Upper lobe of left lung (tissue), 6 donors: ENCODE measurements at places on chromosomes 4 and X. TPM values are rescaled to one million over a fixed set of nuclear protein-coding genes. Genes with fewer than 3 reads are reported as not detected.

GRCh38 chrX:153625271-153626024 is 21.6 kb upstream of the DUSP9 start:
- H3K27me3 ChIP-seq: no peaks in the 10 kb centered on the region
- no peak overlapping the region for H3K27ac ChIP-seq
- no peaks in the 10 kb centered on the region for H3K36me3 ChIP-seq
- no peak overlapping the region for H3K4me3 ChIP-seq
- H3K4me1 ChIP-seq: no peaks in the 10 kb centered on the region

Gene TLL1
- 3.9 TPM for total RNA-seq

Gene NAP1L2
- total RNA-seq: 1.3 TPM

Gene XAGE2
- total RNA-seq: 2.7 TPM

DNA sequence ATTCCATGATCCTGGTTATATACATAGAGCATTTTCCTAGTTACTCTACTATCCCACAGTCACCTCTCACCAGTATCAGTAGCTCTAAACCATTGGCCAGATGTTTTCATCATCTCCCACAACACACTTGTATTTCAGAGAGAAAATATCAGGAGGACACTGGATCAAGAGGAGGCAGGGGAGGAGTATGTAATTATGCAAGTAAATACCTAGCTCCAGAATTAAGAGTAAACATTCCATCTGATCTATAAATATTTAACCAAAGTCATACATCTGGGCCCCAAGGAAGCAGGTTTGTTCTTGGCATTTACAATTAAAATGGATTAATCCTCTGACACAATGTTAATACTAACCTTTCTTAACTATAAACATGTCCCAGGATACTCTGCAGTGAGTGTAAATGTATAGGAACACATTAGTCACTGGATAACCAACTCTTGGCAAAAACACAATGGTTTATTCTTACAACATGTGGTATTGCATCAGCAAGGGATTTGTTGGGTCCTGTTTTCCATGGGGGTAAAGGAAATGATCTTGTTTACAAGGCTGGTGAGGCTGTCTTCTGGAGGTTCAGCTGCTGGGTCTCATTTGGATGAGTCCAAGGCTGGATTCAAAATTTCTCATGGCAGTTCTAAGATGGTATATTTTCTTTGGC is 170.1 kb downstream of the ATG4A start:
- no peaks in the 10 kb centered on the region for H3K36me3 ChIP-seq
- H3K4me3 ChIP-seq: no peak overlapping the region
- no peak for DNase-seq
- no peak overlapping the region for H3K27ac ChIP-seq
- H3K4me1 ChIP-seq: no peaks in the 10 kb centered on the region

DNA sequence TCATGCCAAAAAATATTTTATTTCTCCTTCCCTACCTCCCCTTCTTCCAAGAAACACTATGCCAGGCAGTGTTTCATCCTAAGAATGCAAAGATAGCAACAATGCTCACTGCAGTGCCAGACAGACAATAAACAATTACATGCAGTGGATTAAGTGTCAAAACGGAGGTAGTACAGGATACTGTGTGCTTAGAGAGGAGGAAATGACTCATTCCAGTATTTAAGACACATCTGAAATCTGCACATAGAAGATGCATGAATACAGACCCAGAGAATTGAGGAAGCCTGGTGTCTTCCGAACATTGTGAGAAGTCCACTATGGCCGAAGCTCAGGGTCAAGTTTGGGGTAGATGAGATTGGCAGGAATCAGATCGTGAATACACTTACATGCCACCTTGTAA is 326.4 kb downstream of the PPP3CA start:
- no peak for DNase-seq
- H3K36me3 ChIP-seq: no peaks in the 10 kb centered on the region
- H3K4me3 ChIP-seq: no peak overlapping the region
- no peak overlapping the region for H3K27ac ChIP-seq
- H3K4me1 ChIP-seq: peaks cover 12% of the 10 kb centered on the region
- no peaks in the 10 kb centered on the region for H3K27me3 ChIP-seq

GRCh38 chr4:47640911-47641310 is 155.8 kb downstream of the ATP10D start:
- no peak overlapping the region for H3K27ac ChIP-seq
- no peak overlapping the region for H3K4me3 ChIP-seq
- no peaks in the 10 kb centered on the region for H3K4me1 ChIP-seq
- H3K36me3 ChIP-seq: no peaks in the 10 kb centered on the region
- no peak for DNase-seq

- no peaks in the 10 kb centered on the region for H3K27me3 ChIP-seq
- no peaks in the 10 kb centered on the region for H3K4me1 ChIP-seq
- no peak overlapping the region for H3K4me3 ChIP-seq
Observed at GRCh38 chrX:132612821-132613564, 124.2 kb upstream of the MBNL3 start.

Gene NWD2
- total RNA-seq: not detected

DNA sequence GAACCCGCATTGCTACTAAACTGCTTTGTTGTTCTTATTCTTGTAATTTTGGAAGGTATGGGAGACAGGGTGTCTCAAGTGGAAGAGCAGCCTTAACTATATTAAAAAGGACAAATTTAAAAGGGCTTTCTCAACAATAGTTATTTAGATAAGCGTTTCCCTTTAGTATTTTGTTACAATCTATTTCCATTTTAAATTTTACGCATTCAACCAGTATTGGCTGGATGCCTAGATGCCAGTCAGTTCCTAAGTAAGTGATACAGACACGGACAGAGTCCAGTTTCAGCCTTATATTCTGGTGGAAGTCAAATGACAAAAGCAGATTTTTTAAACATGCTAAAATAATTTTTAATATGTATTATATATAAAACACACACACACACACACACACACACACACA is 28.3 kb downstream of the FAT1 start:
- no peaks in the 10 kb centered on the region for H3K36me3 ChIP-seq
- H3K27me3 ChIP-seq: no peaks in the 10 kb centered on the region
- DNase-seq: no peak
- H3K4me1 ChIP-seq: peaks cover 6% of the 10 kb centered on the region

DNA sequence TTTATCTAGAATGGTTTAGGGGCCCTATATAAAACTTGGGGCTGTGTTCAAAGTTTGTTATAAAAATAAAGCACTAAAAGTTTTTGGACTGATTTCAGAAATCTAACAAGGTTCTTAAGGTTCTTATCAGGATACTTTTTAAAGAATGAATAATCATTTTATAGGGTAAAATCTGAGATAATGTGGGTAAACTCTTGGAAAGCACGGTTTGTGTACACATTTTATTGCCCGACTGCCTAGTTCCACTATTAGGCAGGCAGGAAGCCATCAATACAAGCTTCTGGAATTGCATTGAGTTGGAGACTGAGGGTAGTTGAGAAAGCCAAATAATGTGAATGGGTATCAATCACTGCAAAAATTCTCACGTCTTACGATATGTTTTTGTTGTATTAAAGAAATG is 331.0 kb upstream of the PITX2 start:
- no peak overlapping the region for H3K27ac ChIP-seq
- no peaks in the 10 kb centered on the region for H3K4me1 ChIP-seq
- H3K27me3 ChIP-seq: no peaks in the 10 kb centered on the region
- H3K4me3 ChIP-seq: no peak overlapping the region
- DNase-seq: no peak

Gene IL13RA2
- not detected for total RNA-seq

GRCh38 chr4:77332696-77333270 is 175.8 kb downstream of the CCNG2 start:
- H3K4me1 ChIP-seq: no peaks in the 10 kb centered on the region
- no peaks in the 10 kb centered on the region for H3K27me3 ChIP-seq
- no peaks in the 10 kb centered on the region for H3K36me3 ChIP-seq
- H3K27ac ChIP-seq: no peak overlapping the region

GRCh38 chr4:181757910-181758660 is 485.1 kb upstream of the TENM3 start:
- H3K36me3 ChIP-seq: no peaks in the 10 kb centered on the region
- DNase-seq: no peak
- no peaks in the 10 kb centered on the region for H3K27me3 ChIP-seq
- no peak overlapping the region for H3K4me3 ChIP-seq
- H3K4me1 ChIP-seq: no peaks in the 10 kb centered on the region

- H3K4me1 ChIP-seq: peaks cover 5% of the 10 kb centered on the region
- H3K4me3 ChIP-seq: no peak overlapping the region
- DNase-seq: no peak
- no peak overlapping the region for H3K27ac ChIP-seq
Observed at GRCh38 chr4:113692809-113693411, 68.6 kb downstream of the CAMK2D start.

Gene GALNTL6
- total RNA-seq: not detected

DNA sequence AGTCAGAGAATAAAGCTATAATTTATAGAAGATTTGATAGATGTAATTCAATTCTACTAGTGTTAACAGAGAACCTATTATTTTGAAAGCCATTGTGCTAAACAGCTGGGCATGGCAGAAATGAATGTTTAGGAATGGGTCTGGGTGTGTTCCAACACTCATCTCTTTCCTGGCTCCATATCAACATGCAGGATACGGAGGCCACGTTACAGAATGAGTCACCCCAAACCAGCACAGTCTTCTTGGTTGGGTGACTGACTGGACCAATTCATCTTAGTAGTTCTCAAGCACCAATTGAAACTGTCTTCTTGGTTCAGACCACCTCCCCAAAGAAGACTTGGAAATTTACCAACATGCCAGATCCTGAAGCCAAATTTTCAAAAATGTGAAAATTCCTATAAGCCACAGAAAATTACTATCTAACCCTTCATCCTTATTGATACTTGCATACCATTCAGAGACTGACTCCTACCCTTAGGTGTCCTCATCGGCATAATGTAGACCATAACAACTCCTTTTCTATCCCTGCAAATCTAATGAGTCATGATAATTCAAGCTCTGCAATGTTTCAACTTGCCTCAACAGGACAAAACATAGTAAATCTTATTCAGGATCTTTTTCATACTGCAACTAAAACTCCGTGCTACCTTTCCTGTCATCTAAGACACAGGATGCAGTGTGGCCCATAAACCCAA is 52.0 kb upstream of the ATOH1 start:
- H3K27ac ChIP-seq: no peak overlapping the region
- no peaks in the 10 kb centered on the region for H3K27me3 ChIP-seq
- no peak overlapping the region for H3K4me3 ChIP-seq
- no peaks in the 10 kb centered on the region for H3K36me3 ChIP-seq
- DNase-seq: no peak

DNA sequence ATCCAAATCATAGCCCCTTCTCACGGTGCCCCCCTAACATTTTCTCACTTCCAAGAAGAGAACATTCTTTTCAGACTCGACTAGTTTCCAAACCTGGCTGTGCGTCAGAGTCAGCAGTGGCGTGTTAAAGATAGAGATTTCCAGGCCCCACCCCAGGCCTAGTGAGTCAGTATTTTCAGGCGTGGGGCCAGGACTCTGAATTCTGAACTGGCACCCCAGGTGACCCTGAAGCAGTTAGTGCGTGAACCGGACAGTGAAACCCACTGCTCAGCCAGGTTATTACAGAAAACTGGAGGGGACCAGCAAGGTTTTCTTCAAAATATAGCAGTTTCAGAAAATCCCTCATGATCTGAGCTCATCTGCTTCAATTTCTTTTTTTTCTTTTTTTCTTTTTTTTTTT is 35.0 kb upstream of the BCOR start:
- no peaks in the 10 kb centered on the region for H3K4me1 ChIP-seq
- H3K27ac ChIP-seq: no peak overlapping the region
- no peak overlapping the region for H3K4me3 ChIP-seq
- H3K27me3 ChIP-seq: no peaks in the 10 kb centered on the region
- DNase-seq: peak; percentile 75

DNA sequence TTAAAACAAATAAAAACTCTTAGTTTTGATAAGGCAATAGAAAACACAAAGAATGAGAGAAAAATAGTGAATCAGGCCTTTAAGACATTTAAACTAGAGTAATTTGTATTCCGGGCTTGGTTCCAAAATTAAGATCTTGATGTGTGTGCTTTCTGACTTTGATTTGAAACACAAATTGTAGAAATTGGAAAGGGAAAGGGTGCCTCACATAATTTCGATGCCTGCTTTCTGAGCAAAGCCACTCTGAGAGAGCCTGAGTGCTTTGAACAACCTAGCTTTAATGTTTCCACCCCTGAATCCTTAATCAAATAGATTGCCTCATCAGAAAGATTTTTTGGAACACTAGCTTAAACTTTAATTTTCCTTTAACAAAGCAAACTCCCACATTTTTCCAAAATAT is 666.8 kb downstream of the PCDH18 start:
- no peak overlapping the region for H3K4me3 ChIP-seq
- H3K27ac ChIP-seq: no peak overlapping the region
- no peak for DNase-seq
